ENCODE measurements at places on chromosomes 6 and 20.

DNA sequence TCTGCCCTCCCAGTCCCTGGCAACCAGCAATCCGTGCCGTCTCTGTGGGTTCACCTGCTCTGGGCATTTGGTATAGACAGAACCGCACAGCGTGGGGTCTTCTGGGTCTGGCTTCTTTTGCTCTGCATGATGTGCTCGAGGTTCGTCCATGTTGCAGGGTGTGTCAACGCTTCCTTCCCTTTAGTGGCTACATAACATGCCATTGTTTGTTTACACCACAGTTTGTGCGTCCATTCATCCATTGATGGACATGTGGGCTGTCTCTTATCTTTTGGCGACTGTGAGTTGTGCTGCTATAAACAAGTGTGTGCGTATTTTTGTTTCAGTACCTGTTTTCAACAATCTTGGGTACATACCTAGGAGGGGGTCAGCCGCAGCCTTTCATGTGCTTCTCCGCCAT, 149.5 kb upstream of the RPS6KA2 start:
- no peak for DNase-seq

GRCh38 chr20:62786157-62786556, 10.1 kb upstream of the MRGBP start:
- DNase-seq, result no peak

GRCh38 chr6:391559-392440, at the start of gene IRF4:
TSS of gene IRF4 (plus strand) at chr6:391752. CDS start at chr6:393153, 1,401 bp downstream.
- peak; percentile 76 for DNase-seq

- no peak for DNase-seq
These were observed 5.3 kb downstream of the TMEM170B start for GRCh38 chr6:11542863-11543262.

DNA sequence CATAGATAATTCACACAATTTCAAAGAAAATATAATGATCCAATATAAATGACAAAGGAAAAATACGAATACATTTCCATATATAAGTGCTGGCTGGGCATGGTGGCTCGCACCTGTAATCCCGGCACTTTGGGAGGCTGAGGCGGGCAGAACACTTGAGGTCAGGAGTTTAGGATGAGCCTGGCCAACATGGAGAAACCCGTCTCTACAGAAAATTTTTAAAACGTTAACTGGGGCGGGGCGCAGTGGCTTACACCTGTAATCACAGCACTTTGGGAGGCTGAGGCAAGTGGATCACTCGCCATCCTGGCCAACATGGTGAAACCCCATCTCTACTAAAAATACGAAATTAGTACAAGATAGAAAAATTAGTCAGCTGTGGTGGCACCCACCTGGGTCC, 14.9 kb upstream of the MAPK13 start:
- DNase-seq, result no peak

GRCh38 chr6:16105854-16106253, 23.0 kb upstream of the MYLIP start:
- DNase-seq, result no peak

DNA sequence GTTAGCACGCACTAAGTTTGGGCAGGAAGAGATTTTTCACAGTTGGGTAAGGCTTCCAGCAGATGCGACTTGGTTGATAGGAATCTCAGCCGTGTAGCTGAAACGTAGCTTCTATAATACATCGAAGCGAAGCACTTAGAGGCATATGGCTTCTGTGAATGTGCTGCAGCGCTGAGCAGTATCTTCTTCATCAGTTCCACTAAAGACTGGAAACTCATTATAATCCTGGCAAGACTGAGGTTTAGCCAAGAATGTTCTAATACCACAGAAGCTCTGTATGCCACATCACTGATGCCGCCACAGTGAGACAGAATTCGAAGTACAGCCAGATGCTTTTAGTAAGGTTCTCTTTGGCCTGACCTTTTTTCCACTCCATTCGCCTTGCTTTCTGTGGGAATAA, 680.2 kb upstream of the AGPAT4 start:
- no peak for DNase-seq

DNA sequence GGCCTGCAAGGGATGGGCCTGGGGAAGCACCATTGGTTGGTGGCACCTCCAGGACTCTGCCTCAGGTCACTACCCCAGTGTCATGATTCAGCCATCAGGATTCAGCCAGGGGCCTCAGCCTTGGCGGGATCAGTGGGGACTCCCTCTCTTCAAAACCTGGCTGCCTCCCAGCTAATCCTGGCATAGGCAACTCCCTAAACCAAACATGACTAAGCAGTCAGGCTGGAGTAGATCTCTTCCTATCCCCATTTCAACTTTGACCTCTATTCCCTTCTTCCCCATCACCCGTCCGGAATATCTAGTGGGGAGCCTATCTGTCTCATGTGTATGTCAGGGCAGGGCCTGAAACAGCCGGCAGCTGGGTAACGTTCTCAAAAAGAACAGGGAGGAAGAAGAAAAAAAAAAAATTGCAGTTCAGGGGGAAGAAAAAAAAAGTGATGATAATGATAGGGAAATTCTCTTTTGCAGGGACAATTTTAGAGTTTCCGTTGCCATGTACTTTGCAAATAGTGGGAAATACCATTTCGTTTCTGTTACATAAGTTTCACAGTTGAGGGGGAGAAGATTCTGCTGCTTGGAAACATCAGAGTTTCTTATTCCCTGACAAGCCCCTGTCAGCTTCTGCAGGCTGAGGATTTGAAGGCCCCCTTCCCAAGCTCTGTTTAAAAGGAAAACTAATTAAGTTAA, 4.1 kb upstream of the PREX1 start:
- no peak for DNase-seq

Data from activated CD4-positive, CD25-positive, alpha-beta regulatory T cell treated with anti-CD3 and anti-CD28 coated beads, Interleukin-2, amount 50 U/mL, for 72 hours (primary cell).